ENCODE measurements at places on chromosomes 3 and 15.

DNA sequence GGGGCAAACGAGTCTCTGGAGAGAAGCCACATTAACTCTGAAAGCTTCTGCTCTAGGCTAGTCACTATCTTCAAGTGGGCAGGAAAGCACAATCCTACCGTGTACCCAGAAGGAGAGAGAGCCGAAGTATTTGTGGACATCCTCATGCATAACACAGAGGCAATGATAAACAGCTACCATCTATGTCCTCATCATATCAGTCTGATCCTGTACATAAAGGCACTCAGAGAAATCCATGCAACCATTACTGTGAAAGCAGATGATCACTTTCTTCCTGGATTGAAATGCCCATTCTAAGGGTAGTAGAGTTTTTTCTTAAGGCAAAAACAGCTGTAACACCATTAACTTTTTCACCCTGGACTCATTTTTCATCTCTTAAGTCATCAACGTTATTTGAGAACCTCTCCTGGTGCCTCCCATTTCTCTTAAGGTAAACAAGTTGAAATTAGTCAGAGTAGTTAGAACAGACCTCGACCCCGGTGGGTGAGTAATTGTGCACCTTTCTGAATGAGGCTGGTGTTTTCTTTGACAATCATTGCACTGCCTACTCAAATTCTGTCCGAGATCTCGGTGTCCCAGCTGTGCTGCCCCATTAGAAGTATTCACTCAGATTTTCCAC, 327.4 kb downstream of the SHQ1 start:
- DNase-seq = no peak

DNA sequence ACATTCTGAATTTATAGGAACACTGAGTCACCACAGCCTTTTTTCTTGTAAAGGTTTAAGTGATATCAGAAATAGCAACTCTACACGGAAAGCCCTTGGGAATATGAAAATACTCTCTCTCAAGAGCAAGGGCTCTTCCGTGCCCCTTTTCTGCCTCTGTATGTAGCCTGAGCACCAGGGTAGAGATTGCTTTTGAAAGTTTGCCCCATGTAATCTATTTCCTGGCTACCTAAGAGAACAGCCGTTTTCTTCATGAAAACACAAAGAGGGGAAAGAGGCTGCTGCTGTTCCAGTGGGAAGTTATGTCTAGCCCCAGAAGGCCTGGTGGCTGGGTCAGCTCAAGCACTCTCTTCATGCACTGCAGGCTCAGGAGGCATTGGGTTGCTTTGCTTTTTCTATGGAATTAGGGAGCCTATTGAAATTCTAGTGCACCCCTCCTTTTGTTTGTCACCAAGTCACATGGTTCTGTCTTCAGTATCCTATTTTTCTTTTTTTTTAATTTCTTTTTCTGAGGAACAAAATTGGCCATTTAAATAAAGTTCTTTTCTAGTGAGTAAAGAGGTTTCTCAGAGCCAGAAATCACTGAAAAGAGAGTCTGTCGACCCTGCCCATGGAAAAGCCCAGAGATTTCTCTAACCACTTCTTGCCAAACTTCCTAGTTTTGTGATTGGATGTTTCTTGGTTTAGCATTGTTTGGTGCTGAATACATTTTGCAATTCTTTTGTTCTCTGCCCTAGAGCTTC, 39.5 kb downstream of the TIGIT start:
- no peak for DNase-seq

DNA sequence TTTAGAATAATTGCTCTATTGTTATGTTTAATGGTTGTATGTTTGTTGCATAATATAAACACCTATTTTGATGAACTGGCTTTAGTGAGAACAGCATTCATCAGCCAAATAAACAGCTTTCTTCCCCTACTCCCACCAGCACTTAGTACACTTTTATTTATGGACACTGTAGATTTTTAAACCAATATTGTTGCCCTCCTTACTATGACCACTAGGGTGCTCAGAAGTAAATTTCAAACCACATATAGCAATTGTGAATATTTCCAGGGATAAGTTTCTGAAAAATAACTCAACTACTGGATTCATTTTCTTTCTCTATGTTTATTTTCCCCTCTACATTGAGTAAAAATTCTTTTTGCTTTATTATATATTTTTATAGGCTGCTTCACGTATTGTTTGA, 84.7 kb upstream of the PTX3 start:
- no peak for DNase-seq

GRCh38 chr3:16132190-16132589, 42.3 kb upstream of the GALNT15 start:
- DNase-seq = no peak

- no peak for DNase-seq
These were observed 53.9 kb upstream of the DAZL start for GRCh38 chr3:16658925-16659793.

DNA sequence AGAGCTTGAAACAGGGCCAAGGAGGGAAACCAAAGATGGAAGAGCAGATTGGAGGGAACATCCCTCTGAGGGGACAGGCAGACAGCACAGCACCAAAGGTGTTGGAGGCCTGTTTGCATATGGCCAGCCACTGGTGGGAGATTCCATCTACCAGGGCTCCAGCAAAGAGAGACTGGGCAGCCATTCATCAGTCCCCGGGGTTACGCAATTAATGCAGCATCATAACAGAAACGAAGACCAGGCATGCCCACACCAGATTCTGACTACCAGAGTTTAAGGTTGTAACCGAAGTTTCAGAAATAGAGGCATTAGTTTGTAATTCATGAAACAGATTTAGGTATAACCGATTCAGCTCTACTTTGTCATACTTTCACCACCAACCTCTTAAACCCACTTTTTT, 58.1 kb downstream of the COL8A1 start:
- DNase-seq = no peak

DNA sequence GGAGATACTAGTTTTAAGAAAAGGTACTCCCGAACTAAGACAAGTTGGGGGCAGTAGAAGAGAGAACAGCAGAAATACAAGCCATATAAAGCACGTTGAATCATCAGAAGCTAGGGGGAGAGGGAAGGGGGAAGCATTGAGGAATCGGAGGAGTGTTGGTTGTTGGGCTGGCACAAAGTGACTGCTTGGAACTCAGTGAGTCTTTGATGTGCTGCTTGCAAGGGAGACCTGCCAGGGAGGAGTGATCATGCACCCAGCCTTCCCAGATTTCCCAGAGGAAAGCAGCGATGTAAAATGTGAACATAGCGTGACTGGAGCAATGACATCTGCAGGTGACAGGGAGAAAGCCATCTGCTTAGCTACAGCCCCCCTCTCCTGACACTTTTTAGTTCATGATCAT, 192.4 kb upstream of the IL12A start:
- no peak for DNase-seq

GRCh38 chr15:62270216-62270921, 105.3 kb upstream of the C2CD4B start:
- DNase-seq = no peak

DNA sequence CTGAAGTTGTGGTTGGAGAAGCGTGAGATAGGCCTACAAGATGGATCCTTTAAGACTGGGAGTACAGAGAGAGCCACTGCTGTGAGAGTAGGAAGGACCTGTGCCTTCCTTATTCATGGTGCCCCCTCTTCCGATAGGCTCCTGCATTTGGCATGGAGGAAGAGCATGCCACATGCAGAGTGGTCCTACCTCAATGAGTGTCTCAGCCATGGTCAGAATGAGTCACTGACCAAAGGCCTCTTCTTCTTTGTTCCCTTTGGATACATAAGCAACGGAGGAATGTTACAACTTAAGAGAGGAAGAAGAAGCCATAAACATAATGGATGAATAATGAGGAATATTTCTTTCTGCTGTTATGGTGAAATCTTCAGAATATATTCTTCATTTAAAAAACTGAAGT, 681.2 kb upstream of the GRM7 start:
- no peak for DNase-seq

DNA sequence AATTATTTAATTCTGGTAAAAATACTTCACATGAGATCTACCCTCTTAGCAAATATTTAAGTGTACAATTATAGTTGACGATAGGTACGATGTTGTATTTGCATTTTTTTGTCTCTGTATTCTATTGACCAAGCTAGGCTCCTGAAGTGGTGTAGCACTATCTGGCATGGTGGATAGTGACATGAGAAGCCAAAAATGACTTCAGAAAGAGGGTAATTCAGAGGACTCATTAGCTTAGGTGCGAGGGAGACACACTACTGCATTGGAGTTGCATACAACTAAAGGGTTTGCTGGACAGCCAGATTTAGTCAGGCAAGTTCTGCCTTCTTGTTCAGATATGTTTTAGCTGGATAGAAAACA, 50.6 kb downstream of the KBTBD8 start:
- DNase-seq = no peak

DNA sequence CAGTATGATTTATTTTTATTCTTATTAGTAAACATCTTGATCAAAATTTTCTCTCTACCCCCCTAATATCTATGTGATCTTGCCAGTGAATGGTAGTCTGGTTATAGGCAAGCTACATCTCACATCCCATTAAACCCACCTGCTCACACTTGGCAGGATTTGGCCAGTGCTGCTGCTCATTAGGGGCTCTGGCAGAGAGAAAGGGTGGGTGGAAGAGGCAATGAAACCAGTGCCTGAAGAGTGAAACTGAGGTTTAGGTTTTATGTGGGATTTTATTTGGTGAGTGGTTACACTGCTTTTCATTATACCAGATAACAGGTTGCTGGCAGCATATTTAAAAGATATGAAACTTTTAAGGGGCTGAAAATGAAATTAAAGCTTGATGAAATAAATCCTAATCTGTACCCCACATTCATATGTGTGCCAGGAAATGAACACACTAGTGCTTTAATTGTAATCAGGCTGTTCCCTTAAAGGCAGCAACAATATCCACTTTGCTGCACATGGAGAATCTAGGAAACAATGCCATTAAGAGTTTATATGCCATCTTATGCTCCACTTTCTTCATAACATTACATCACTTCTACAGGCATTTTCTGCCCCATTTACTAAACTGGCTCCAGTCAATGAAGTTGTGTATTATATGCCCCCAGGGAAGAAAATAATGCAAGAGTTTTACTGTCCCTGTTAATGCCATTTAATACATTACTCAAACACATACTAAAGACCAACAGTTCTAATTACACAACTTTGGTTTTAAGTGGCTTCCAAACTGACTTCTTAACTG, 688.7 kb downstream of the MECOM start:
- no peak for DNase-seq

GRCh38 chr3:126516152-126516935, 1.2 kb downstream of the UROC1 start:
- no peak for DNase-seq

DNA sequence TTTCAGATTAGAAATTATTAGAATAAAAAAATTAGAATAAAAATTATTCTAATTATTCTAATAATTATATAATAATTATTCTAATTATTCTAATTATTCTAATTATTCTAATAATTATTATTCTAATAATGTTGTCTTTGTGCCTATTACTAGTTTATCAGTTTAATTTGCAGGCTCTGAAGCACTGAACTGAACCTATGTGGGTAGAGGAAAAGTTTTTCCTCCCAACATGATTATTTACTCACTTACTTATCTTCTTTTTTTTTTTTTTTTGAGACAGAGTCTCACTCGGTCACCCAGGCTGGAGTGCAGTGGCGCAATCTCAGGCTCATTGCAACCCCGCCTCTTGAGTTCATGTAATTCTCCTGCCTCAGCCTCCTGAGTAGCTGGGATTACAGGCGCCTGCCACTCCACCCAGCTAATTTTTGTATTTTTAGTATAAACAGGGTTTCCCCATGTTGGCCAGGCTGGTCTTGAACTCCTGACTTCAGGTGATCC, 39.7 kb upstream of the C15orf39 start:
- DNase-seq = no peak

- DNase-seq = no peak
These were observed 9.4 kb downstream of the ESYT3 start for GRCh38 chr3:138443521-138444503.

GRCh38 chr15:42392309-42393024, 33.2 kb downstream of the CAPN3 start:
- DNase-seq = no peak

- DNase-seq = peak; percentile 63
These were observed 621 bp downstream of the RGMA start for GRCh38 chr15:93088200-93088980.

GRCh38 chr3:42127226-42127625, 36.1 kb downstream of the TRAK1 start:
- no peak for DNase-seq

DNA sequence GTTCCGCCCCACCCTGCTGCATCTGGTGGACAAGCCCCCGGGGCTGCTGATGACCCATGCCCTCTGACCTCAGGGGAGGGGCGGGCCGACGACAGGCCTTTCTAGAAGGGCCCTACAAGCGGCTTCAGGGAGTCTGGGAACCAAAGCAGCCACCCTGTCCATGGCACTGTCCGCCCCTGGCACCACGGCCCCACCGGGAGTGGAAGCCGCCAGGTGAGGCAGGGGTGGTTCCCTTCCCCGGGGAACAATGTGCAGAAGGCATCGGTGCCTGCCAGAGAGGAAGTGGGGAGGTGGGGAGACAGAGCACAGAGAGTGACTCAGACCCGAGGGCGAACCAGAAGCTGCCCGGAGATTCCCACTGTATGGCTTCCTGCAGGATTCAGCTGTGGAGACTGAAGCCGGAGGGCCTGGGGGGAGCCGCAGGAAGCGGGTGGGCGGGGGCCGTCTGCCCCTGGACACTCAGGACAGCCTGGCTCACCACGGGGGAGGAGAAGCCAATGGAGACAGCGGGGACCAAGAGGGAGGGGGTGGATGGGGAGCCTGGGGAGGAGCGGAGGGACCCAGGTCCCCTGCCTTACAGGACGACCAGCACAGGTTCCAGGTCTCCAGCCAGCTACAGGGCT, 134.0 kb downstream of the TPRA1 start:
- no peak for DNase-seq

DNA sequence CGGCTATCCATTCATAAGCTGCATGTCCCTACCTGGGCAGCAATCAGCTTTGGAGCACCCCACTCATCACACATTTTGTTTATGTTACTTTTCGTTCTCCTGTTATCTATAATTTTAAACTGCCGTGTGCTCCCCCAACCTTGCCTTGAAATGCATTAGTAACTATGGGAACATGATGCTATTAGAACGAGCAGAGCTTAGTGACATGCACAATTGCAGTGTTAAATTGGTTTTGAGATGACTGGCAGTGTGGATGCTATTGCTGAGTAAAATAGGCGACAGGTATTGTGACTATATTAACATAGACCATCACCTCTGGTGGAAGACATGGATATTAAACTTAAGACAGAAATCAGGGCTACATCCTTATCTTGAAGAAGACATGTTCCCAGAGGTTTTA, 191.6 kb downstream of the KCNAB1 start:
- DNase-seq = no peak

GRCh38 chr3:24264748-24265158, 229.9 kb downstream of the THRB start:
- DNase-seq = no peak
